ENCODE measurements at places on chromosomes 6 and 20.
A peak's percentile ranks its signal among the peaks of the same experiment; 100 is the strongest.

GRCh38 chr20:44110816-44111568 lies 76.0 kb downstream of the JPH2 start:
- no peak for DNase-seq

- no peak for DNase-seq
These were observed 135.7 kb downstream of the BCAS1 start for GRCh38 chr20:53934421-53935343.

DNA sequence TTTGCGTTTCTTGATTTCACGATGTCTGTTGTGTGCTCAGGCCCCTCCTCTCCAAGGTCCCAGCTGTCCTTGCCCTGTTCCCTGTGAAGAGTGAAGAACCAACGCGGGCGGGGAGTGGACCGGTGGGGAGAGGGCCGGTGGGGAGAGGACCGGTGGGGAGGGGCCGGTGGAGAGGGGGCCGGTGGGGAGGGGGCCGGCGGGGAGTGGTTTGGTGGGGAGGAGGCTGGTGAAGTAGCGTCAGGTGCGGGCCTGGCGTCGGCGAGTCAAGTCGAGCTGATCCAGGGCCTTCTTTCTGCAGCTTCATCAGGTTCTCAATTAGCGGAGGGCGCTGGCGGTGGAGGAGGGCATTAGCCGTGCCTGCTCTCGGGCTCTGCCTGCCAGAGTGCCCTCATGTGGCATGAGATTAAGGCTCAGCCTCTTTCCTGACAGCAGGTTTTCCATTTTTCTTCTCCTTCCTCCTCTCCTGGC lies 21.2 kb upstream of the BHLHE23 start:
- DNase-seq, result no peak

DNA sequence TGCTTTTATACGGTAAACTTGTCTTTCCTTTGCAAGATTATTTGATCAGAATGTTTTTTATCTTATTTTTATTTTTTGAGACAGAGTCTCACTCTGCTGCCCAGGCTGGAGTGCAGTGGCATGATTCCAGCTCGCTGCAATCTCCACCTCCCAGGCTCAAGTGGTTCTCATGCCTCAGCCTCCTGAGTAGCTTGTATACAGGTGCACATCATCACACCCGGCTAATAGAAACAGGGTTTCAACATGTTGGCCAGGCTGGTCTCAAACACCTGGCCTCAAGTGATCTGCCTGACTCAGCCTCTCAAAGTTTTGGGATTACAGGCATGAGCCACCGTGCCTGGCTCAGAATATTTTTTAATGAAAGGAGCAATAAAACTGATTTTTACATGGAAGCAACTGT lies 8.9 kb upstream of the LPIN3 start:
- no peak for DNase-seq

DNA sequence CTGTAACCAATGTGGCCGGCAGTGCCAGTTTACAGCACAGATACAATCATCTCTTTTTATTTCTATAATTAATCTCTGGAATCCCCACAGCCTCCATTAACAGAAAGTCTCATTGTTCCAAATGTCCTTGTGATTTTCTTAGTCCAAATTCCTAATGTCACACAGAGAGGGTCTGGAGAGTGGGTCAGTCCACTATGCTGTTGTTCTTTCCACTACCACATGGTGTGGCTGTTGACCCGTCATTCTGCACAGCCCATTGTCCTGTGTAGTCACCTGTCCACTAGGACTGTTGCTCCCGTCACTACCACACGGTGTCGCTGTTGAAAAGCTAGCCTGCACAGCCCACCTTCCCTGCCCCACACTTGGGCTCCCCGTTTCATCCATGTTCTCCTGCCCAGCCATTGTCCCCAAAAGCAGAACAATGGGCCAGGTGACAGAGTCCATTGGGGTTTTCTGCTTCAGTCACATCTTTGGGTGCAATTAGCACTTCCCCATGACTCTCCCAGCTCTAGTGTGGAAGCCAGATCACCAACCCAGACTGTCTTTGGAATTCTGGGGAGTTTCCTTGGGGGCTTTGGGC lies 8.6 kb upstream of the LBP start:
- no peak for DNase-seq

GRCh38 chr6:53043581-53043980 lies 21.6 kb upstream of the FBXO9 start:
- DNase-seq, result no peak

- peak; percentile 26 for DNase-seq
These were observed 258.0 kb upstream of the TAB2 start for GRCh38 chr6:149059557-149059956.

GRCh38 chr20:20237093-20237959 lies 130.6 kb upstream of the INSM1 start:
- DNase-seq, result no peak

- no peak for DNase-seq
These were observed 19.4 kb downstream of the NQO2 start for GRCh38 chr6:3019065-3019464.

- DNase-seq, result peak; percentile 38
These were observed 20.6 kb downstream of the PPP1R16B start for GRCh38 chr20:38825901-38826625.

- no peak for DNase-seq
These were observed 9.7 kb upstream of the HMGA1 start for GRCh38 chr6:34226731-34227586.

DNA sequence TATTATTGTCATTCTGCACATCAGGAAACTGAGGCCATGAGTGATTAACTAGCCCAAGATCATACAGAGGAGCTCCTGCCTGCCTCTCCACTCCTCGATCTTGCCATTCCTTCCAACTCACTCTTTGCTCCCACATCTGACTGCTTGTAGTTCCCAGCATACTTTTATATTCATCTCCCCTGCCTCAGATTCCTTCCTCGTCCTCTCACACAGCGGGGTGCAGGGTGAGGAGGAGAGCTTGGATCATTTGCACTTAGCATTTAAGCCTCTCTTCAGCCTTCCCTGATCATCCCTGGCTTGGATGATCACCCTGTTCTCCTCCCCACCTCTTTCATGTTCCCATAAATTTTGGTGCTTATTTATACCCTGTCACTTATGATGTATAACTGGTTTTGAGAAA lies 515.1 kb upstream of the SOX4 start:
- no peak for DNase-seq

- DNase-seq, result peak; percentile 10
These were observed 71.4 kb upstream of the UFL1 start for GRCh38 chr6:96450082-96450769.

DNA sequence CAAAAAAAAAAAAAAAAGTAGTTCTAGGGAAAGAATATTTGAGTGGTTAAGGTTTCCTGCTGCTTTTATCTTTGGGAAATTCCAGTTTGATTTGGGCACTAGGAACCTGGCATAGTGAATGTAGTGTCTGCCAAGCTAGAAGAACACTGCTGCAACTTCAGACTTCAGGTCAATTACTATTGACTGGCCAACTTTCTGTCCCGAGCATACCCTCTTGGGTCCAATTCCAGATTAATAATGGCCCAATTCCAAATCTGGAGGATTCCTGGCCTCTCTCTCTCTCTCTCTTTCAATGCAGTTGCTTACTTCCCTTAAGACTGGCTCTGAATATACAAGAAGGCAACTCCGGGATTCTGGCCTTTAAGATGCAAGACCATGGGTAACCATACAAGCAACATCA lies 74.9 kb downstream of the ANKEF1 start:
- no peak for DNase-seq

- DNase-seq, result no peak
These were observed 23.7 kb downstream of the PEX7 start for GRCh38 chr6:136846046-136846445.

GRCh38 chr6:85461798-85462170 lies 11.9 kb downstream of the NT5E start:
- DNase-seq, result no peak

DNA sequence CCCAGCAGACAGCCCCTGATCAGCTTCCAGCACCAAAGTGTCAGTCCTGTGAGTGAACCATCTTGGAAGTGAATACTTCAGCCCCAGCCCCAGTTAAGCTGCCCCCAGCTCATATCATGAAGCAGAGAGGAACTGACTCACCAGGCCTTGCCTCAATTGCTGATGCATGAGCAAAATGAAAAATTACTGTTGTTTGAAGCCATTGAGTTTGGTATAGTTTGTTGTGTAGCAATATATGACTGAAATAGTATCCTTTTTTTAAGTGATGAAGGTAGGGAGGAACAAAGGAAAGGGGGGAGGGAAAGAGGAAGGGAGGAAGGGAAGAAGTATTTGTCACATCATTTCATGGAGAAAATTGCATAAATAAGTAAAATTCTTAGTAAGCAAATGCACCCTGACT lies 266.4 kb downstream of the MAFB start:
- DNase-seq, result no peak

- DNase-seq, result no peak
These were observed 30.9 kb downstream of the MAP3K5 start for GRCh38 chr6:136761227-136761922.

DNA sequence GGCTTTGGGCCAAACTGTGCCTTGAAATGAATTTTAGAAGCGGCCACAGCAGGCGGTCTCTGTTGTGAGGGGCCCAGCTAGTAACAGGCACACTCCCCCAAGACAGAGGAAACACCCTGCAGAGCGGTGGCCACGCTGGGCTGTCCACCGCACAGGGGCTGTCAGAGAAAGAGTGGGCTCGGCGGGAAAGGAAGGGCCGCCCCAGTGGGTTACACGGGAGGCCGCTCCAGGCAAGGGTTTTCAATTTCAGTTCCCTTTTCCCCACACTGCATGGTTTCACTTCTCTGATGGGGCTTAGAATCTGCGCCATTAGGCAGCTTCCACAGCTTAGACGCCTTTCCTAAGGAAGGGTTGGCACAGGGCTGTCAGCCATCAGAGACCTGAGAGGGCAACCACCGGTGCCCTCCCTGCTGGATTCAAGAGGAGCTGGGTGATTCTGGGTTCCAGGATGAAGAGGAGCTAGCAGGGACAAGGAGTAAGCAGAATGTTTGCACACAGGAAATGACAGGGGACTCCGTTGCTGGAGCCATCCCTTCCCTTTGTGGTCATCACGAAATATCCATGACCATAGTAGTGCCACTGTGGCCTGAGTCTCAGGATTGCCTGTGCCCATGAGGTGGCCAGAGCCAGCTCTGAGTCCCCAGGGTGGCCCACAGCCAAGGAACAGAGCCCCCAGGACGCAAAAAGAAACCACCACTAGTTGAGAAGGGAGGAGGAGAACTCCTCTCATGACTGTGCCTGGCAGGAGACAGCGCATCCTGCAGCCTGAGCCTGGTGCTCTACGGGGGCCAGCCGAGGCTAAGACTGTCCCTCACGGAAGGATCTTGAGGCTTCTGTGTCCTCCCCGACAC lies 282.7 kb downstream of the NRN1 start:
- DNase-seq, result no peak

GRCh38 chr6:46287681-46288080 lies 116.9 kb upstream of the ENPP5 start:
- no peak for DNase-seq

DNA sequence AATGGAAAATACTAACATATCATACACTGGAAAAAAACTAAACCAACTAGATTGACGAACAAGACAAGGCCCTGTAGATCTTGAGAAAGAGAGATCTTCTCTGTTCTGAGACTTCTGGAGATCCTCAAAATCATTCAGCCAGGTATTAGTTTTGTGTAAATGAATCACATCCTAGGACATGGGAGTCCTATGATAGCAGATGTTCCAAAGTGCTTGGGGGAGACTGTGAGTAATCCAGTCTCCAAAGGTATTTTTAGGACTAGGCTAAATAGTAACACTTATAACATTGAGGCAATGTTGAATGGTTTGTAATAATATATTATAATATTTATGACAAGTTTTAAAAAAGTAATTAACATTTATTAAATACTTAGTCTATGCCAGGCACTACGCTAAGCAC lies 275.0 kb downstream of the BTBD9 start:
- DNase-seq, result no peak

- DNase-seq, result peak; percentile 77
These were observed at the start of gene LPIN3 for GRCh38 chr20:41340327-41341055. Gene LPIN3, plus strand, starts transcription at chr20:41340821. Its CDS starts 4,983 bp downstream, at chr20:41345804.

- DNase-seq, result no peak
These were observed 7.2 kb upstream of the MDGA1 start for GRCh38 chr6:37704923-37705238.

DNA sequence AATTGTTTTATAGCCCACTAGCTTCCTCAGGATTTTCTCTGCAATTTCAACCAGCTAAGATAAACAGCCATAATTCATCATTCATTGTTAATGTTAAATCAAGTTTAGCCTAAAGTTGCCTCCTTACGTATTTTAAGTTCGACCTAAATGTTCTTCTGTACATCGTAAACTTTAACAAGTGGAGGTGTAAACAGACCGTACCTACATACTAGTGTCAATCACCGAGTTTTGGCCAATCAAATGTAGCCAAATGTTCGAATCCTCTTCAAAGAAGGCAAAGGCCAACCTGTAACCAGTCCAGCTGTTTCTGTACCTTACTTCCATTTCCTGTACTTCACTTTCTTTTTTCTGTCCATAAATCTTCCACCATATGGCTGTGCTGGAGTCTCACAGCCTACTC lies 13.5 kb downstream of the MBOAT1 start:
- no peak for DNase-seq

DNA sequence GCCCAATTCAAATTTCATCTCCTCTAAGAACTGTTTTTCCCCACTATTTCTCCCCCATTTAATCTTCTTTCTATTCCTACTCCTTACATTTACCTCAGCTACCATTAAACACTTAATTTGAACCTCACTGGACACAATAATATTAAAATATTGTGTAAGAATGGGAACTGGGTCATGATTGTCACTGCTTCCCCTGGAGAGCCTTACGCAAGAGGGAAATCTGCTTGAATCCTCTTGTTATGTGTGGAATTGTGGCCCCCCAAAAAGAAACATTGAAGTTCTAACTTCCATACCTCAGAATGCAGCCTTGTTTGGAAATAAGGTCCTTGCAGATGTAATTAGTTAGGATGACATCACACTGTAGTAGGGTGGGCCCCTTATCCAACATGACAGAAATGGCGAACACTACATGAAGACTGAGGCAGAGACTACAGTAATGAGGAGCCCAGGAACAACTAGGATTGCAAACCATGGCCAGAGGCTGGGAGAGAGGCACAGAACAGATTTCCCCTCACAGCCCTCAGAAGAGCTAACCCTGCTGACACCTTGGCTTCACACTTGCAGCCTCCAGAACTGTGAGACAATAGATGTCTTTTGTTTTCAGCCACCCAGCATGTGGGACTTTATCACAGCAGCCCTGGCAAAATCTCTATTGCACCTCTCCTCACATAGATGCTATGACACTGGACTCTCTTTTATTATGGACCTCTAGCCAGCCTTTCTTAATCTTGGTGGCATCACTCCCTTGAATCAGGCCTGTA lies 29.9 kb downstream of the HIVEP2 start:
- no peak for DNase-seq

DNA sequence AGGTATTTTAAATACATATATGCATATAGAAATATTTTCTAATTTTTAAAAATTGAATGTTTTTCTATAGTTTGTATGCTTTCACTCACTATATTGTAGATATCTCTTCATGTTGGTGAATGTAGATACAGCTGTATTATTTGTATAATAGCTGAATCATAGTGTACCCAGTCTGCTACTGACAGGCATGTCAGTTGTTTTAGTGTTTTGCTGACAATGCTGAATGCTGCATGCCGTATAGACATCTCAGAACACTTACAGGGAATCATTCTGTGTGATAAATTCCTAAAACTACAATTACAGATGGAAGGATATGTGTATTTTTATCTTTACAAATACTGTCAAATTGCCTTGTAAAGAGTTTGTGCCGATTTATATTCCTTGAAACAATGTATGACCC lies 175.4 kb downstream of the SIM1 start:
- no peak for DNase-seq

Measured in right kidney (tissue), 9 donors.